AML-193 (cell line): ENCODE measurements at places on chromosomes 5 and 9.

- no peak for DNase-seq
Measured at GRCh38 chr9:118028225-118028624, 324.0 kb downstream of the TLR4 start.

DNA sequence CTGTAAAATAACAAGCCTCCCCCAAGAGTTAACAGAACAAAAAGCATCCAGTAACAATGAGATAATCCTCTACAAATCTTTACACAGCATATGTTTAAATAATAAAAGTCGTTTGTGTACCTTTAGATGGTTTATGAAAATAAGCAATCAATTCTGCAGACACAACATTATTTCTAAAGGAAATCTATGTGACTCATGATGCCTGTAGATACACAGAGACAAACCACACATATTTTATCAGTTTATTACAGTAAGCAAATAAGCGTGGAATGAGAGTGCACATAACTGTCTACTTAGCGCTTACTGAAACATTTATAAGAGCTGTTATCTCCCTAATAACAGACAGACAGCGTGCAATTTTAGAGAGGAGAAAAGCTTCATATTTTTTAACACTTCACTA lies 243.6 kb downstream of the AP3B1 start:
- DNase-seq, result no peak

GRCh38 chr9:112858625-112859147 lies 32.0 kb downstream of the SLC46A2 start:
- DNase-seq, result peak; percentile 90

DNA sequence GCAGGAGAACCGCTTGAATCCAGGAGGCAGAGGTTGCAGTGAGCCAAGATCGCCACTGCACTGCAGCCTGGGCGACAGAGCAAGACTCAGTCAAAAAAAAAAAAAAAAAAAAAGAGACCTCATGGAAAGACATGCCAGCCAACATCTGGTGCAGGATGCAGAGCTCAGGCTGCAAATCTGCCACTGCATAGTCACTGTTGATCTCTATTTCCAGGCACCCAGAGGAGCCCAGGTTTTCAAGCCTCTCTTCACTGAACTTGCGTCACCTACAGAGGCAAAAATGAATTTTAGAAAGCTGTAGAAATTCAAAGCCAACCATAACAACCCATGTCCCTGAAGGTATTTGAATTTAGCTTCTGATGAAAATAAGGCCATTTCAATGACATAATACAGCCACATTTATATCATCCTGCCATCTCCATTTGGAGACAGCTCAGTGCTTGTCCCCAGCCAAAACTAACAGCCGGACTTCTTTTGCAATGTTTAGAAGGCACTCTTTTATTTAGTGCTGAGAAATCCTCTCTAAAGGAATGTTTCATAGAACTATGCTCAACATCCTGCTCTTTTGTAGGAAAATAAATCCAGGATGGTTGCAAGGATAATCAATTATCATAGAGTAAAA lies 113.3 kb downstream of the SNX18 start:
- DNase-seq, result no peak

GRCh38 chr9:131579789-131580211 lies 34.5 kb downstream of the PRRT1B start:
- DNase-seq, result no peak
